ENCODE measurements at places on chromosomes 11 and 22.
A peak's percentile ranks its signal among the peaks of the same experiment; 100 is the strongest.

DNA sequence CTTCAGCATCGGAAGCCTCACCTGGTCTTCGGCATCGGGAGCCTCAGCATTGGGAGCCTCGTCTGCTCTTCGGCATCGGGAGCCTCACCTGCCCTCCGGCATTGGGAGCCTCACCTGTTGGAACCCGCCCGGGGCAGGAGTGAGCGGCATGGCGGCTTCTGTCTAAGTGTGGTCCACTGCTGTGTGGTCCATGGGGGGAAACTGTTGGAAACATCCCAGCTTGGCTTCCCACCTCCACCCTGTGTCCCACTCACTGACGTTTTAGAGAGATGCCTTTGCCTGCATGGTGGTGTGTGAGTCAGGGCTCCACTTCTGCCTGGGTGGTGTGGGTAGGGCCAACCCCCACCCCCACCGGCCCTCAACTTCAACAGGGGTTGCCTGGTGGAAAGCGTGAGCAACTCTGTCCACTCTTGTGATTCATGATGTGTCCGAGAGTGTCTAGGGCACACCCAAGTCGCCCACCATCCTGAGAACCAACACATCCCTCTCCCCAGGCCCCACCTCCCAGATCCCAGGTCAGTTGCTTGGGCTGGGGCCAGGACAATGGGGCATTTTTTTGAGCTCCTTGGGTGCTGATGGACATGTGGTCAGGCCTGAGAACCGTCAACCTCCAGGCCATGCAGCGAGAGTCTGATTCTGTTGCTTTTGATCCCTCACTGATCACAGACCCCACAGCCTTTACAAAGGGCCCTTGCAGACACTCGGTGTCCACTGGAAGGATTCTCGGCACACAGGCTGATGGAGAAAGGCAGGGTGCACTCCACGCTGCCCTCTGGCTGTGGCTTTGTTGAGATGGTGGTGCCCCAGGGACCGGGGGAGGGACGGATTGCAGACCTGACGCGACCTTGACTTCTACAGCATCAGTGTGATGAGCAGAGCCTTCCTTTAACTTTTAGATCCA lies 406.7 kb downstream of the TBC1D22A start:
- no peak for DNase-seq

DNA sequence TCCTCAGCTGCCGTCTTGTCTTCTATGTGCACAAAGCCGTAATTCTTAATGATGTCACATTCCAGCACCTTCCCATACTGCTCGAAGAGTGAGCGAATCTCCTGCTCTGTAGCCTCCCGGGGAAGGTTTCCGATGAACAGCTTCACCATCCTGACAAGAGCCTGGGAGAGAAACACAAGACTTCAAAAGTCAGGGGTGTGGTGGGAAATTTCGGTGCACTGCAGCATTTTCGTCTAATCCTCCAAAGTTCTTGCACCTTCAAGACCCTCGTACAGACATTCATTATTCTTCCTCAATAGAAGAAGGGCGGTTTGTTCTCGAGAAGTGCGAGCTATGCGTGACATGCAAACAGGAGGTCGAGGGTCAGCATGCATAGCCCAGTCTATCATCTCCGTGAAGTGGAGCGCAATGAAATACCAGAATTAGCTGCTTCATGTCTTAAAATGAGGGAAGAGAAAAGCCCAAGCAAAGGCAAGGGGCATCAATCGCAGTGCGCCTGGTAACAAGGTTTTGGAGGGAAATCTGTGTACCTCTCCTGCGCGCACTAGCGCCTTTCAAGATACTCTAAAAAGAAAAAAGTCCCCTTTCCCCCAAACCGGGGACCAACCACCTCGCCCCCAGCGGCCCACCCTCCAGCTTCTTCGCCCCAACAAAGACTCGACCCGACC lies 622 bp downstream of the RBM4B start:
- no peak for DNase-seq

DNA sequence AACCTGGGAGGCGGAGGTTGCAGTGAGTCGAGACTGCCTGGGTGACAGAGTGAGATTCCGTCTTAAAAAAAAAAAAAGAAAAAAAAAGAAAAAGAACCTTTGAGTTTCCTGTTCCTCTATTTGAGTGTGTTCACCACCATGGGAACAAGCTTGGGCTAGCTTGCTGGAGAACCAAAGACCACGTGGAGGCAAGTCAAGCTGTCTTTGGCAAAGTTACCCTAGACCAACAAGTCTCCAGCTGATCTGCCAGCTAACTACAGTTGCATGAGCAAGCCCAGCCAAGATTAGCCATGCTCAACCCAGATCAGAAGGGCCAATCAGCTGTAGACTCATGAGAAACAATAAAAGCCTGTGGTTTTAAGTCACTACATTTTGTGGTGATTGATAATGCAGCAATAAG lies 29.7 kb downstream of the SLN start:
- no peak for DNase-seq

DNA sequence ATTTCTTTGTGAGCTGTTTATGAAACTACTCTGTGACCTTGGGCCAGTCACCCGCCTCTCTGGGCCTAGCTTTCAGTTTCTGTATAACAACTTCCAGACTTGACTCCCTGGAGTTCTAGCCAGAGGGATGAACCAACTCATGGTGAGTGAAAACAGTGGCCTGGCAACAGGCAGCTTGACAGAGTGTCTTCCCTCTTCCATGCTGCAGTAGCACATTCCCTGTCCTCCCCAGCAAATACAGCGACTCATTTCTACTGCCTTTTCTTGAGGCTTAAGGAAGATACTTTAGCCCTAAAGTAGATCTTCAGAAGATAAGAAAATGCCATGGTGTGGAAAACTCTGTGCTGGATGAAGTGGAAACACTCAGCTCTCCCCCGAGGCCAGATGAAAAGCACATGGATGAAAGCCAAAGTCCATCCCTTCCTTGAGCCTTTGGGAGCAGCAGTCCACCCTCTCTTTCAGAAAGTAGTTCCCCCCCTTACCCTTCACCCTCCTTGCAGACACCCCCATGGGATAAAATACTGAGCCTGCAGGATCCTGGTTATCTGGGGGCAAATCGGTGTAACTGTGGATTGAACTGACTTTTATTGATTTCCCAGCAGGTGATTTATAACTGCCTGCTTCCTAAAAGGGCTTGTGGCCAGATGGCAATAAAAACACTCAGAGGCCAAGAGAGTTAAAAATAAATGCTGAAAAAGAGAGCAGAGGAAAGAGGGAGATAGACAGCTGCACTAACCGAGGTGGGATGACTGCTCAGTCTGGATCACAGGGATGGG lies 24.1 kb downstream of the IRAG1 start:
- DNase-seq, result peak; percentile 84

GRCh38 chr22:41902932-41903421 lies 11.9 kb downstream of the SHISA8 start:
- DNase-seq, result peak; percentile 31

- peak; percentile 48 for DNase-seq
These were observed 317.8 kb downstream of the NTM start for GRCh38 chr11:131688048-131688693.
